Heart right ventricle (tissue), 16 donors: ENCODE measurements at places on chromosomes 1 and 21. TPM values are rescaled to one million over a fixed set of nuclear protein-coding genes. Genes with fewer than 3 reads are reported as not detected.

Gene C1orf53
- polyA plus RNA-seq: 7.8 TPM

Gene TYW3
- polyA plus RNA-seq: 32.2 TPM

Gene CYP4A11
- polyA plus RNA-seq: 0.01 TPM

Gene CNR2
- polyA plus RNA-seq: not detected

Gene FALEC
- polyA plus RNA-seq: not detected

Gene MR1
- 0.88 TPM for polyA plus RNA-seq

Gene IL12RB2
- not detected for polyA plus RNA-seq

Gene ACTL8
- polyA plus RNA-seq: not detected

Gene RIPK4
- polyA plus RNA-seq: 0.04 TPM

Gene IGSF5
- 1.2 TPM for polyA plus RNA-seq

Gene CSF3R
- polyA plus RNA-seq: 4.2 TPM

Gene EFNA1
- 44.2 TPM for polyA plus RNA-seq

Gene APOBEC4
- polyA plus RNA-seq: not detected

Gene CLCA4
- polyA plus RNA-seq: not detected

Gene AGT
- 52.6 TPM for polyA plus RNA-seq

Gene AMY2A
- not detected for polyA plus RNA-seq

Gene CD52
- 25.2 TPM for polyA plus RNA-seq
